ENCODE measurements at places on chromosomes 16 and 17. TPM values are rescaled to one million over a fixed set of nuclear protein-coding genes. Genes with fewer than 3 reads are reported as not detected.

SLFN11 gene
- 10.3 TPM for total RNA-seq

GRCh38 chr17:35242158-35242804 lies 591 bp upstream of the SLFN5 start:
- DNase-seq = peak; percentile 84

RAB26 gene
- 3.8 TPM for total RNA-seq

NOL3 gene
- total RNA-seq = 23.5 TPM

KRTAP2-2 gene
- total RNA-seq = not detected

DUSP3 gene
- total RNA-seq = 46.9 TPM

- no peak for DNase-seq
Observed at GRCh38 chr17:47172696-47173565, 16.2 kb downstream of the CDC27 start.

CCDC200 gene
- total RNA-seq = not detected

DNA sequence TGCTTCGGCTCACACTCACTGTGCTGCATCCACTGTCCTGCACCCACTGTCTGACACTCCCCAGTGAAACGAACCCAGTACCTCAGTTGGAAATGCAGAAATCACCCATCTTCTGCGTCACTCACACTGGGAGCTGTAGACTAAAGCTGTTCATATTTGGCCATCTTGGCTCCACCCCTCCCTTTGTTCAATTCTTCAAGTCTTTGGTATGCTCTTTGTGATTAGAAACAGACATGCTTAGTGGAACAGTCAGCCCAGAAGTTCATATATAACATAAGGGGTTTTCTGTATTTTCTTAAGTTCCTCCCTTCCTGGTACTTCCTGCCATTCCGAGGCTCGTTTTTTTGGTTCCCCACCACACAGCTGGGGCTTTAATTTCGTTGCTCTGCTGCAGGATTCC lies 398.5 kb upstream of the DYNLRB2 start:
- no peak for DNase-seq

DNA sequence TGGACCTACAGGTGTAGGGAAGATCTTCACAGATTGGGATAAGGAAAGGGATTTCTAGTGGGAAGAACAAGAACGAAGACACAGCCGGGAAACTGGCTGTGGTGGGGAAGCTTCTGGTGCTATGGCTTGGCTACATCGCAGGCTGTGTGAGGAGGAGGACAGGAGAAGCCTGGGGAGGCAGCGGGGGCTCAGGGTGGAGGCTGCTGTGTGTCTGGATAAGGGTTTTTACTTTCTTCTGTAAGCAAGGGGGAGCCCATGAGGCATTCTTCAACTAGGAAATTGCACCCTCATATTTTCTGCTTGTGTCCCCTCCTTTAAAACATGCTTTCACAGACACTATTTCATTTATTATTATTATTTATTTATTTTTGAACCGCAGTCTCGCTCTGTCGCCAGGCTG lies 2.9 kb upstream of the RHBDF2 start:
- DNase-seq = no peak

DNA sequence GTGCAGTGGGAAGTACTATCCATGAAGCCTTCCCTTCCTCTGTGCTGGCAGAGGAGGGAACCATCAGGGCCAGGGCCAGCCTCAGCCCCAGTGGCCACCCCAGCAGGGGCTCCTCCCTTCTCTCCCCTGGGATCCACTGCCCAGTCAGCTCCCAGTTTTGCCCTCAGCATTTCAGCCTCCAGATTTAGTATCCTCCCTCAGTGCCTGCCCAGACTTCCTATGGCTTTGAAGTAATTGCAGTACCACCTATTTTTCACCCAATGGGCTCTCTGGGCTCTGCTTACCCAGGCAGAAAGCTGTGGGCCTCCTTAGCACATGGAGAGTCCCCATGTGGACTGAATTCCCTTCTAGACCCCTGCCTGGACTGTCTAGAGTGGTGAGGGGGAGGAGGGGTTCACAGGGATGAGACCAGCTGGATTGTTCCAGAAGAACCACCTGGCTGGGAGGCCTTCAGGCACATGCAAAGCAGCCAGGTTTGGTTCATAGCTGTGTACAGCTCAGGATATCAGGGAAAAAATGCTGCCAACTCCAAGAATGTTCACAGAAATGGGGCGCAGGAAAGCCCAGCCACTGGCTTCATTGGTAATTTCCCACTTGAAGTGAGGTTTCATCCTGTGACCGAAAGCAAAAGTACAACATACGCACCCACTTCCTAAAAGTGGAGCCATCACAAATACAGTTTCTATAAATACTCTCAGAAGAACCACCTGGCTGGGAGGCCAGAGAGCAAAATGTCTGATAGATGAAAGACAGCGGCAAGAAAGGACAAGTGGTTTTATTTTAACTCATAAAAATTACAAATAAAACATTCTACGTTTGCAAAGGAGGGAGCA lies 15.2 kb upstream of the HERPUD1 start:
- DNase-seq = no peak

TEKT5 gene
- total RNA-seq = 0.28 TPM

KRTAP4-5 gene
- not detected for total RNA-seq

ATP1B2 gene
- total RNA-seq = 0.41 TPM

DNA sequence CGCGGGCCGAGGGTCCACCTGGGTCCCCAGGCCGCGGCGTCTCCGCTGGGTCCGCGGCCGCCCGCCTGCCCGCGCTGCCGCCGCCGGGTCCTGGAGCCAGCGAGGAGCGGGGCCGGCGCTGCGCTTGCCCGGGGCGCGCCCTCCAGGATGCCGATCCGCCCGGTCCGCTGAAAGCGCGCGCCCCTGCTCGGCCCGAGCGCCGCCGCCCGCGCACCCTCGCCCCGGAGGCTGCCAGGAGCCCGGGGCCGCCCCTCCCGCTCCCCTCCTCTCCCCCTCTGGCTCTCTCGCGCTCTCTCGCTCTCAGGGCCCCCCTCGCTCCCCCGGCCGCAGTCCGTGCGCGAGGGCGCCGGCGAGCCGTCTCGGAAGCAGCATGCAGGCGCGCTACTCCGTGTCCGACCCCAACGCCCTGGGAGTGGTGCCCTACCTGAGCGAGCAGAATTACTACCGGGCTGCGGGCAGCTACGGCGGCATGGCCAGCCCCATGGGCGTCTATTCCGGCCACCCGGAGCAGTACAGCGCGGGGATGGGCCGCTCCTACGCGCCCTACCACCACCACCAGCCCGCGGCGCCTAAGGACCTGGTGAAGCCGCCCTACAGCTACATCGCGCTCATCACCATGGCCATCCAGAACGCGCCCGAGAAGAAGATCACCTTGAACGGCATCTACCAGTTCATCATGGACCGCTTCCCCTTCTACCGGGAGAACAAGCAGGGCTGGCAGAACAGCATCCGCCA lies 504 bp downstream of the FOXC2 start:
- DNase-seq = no peak

SDK2 gene
- 1.2 TPM for total RNA-seq

DNAAF8 gene
- total RNA-seq = 0.22 TPM

SLC47A1 gene
- total RNA-seq = 2.9 TPM

TTLL6 gene
- 12.2 TPM for total RNA-seq

- DNase-seq = no peak
Observed at GRCh38 chr17:10471858-10472257, 2.5 kb upstream of the MYH4 start.

- no peak for DNase-seq
Observed at GRCh38 chr17:83183951-83184506, 104.6 kb downstream of the METRNL start.

DNA sequence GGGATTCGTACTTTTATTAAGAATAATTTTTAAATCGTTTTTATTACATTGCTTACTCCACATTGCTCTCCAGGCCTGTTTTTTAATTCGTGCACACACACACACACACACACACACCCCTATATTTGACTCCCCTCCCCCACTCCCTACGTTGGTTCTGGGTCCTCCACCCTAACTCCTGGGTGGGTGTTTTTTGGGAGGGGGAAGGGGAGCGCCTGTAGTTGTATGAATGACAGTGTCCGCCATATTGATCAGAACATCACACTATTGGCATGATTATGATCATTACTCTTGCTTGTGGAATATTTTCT lies 1.3 kb downstream of the GNAO1 start:
- no peak for DNase-seq

DNA sequence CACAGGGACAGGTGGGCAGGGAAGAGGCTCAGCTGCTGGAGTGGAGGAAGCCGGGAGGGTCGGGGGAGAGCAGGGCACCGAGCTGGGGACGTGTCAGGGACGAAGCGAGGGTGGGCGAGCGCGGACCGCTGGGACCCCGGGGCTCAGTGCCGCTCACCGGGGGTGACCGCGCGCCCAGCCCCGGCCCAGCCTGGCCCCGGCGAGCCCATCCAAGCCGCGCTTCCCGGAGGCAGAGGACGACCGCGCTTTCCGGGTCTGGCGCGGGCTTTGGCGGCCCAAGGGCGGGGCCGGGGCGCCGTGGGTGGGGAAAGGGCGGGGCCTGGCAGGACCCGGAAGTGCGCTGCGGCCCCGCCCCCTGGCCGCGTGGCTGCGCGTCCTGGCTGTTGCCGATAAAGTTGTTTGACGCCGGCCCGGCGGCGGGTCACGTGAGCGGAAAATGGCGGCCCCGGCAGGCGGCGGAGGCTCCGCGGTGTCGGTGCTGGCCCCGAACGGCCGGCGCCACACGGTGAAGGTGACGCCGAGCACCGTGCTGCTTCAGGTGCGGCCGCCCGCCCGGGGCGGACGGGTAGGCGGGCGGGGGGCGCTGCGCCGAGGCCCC lies at the start of gene ASPSCR1:
Gene ASPSCR1, plus strand, starts transcription at position 419 of the 598 bp plus-strand sequence. Its CDS starts 18 bp downstream, at position 437.
- peak; percentile 95 for DNase-seq

DNA sequence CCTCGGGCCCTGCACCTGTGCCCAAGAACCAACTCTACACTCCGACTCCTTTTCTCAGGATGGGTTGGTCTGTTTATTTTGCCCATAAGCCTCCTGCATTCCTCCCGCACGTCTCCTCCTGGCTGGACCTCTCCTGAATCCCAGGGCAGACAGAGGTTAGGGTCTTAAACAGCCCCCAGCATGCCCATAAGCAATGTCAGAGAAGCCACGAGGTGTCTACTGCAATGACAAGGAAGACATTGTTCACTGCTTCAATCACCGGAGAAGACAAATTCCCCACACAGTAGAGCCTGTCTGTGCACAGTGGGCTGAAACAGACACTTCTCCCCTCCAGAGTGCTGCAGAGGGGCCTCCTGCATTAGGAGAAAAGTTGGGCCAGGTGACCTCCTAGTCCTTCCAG lies 230.6 kb upstream of the RPL38 start:
- DNase-seq = no peak

DNA sequence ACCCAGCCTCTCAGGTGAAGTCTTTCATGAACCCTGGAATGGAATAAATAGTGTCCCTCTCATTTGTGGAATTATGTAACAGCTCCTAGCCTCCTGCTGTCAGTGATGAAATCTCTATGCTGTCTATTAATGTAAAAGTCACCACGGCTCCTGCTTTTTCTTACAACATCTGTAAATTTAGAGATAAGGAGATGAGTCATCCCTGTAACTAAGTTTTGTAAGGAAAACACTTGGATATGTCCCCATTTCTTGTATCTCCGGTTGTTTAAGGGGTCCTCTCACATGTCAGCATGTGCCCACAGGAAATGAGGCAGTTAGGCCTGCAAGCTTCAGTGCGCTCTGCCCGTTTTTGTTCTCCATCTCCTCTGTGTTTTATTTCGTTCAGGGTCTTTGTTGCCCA lies 2.8 kb upstream of the NAT9 start:
- no peak for DNase-seq

DNA sequence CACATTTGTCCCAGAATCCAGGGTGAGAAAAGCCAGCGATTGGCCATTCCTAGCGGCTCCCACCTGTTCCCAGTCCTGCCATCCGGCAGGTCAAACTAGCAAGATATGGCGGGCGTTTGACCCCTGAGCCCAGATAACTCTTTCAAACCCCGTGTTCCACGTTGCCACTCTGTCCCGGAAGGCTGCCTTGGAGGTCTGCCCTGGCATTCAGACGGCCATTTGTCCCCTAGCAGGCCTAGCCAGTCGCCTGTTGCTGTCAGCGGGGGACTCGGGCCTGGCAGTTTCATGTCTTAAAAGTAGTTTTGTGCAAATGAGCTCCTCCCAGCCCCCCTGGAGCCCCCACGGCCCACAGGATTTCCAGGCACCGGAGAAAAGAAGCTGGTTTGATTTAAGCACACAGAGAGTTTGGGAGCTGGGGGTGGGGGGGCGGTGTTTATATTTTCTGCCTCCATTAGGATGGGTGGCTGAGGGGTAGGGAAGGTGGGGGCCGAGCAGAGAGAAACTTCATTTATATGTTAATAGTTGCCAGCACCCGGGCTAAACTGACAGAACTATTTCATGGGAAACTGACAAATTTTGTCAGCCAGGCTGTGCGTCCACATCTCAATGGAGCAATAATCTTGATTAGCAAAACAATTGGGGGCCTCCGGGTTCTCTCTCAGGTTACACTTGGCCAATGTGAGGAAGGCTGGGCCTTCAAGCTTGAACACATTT lies 240.9 kb upstream of the SALL1 start:
- DNase-seq = no peak

- no peak for DNase-seq
Observed at GRCh38 chr16:66639091-66639885, 34.8 kb downstream of the CMTM3 start.

DNA sequence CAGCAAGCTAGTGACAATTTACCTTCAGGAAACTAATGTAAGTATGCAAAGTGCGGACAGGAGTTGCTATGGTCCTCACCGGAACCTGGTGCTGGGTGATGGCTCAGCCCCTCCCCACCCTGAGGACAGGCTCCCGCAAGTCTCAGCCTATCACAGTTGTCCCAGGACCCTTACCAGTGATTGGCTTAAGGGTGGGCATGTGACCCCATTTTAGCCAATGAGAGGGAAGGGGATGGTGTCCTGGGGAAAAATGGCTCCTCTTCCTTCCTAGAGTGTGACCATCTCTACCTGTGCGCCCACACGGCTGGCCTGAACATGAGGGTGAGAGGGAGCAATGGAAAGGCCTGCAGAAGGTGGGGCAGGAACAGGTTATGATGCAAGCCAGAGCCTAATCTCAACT lies 80.4 kb downstream of the C16orf78 start:
- DNase-seq = no peak

- no peak for DNase-seq
Observed at GRCh38 chr16:10972819-10973464, 28.6 kb downstream of the CLEC16A start.

ELAC2 gene
- 46.7 TPM for total RNA-seq

PPL gene
- 22.1 TPM for total RNA-seq

DNA sequence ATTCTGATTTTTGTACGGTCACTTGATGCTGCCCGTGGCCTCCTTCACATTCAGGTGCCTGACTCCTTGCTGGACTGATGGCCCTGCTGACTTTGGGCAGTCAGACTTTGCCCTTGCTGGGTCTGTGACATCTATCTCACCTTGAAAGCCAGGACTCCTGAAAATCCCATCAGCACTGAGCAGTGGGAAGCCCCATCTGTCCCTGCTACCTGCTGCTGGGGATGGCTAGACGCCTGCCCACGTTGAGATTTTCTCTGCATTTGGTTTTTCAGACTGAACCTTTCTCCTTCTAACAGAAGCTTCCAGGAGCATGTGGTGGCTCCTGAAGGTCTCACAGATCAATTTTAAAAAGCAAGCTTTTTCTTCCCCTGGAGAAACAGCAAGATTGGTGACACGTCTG lies 10.2 kb upstream of the ZNF18 start:
- no peak for DNase-seq

- no peak for DNase-seq
Observed at GRCh38 chr17:72004011-72004427, 116.8 kb upstream of the SOX9 start.

GRCh38 chr16:2717383-2718263 lies 2.4 kb downstream of the PRSS27 start:
- DNase-seq = peak; percentile 24

BAIAP3 gene
- 5.6 TPM for total RNA-seq

Data from mucosa of descending colon (tissue), 3 donors.